ENCODE measurements at places on chromosomes 16 and 17. TPM values are rescaled to one million over a fixed set of nuclear protein-coding genes. Genes with fewer than 3 reads are reported as not detected.
A peak's percentile ranks its signal among the peaks of the same experiment; 100 is the strongest.

DNA sequence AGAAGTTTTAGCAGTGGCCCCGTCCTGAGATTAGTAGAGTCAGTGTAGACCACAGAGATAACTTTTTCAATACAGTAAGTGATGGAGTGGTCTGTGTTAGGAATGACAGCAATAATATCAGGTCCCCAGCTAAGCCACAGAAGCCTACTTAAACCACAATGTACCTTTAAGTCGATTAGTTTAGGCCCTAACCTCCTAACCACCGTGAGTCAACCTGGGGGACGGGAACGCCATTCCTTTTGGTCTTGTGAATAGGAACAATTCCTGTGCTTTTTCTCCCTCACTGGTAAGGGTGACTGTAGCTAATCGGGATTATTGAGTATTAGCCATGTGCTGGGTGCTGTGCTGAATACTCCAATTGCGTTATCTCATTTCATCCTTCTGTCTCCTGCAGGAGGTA, 14.0 kb downstream of the YPEL2 start:
- no peak for DNase-seq

GRCh38 chr17:15086776-15087295, 178.3 kb downstream of the PMP22 start:
- DNase-seq, result no peak

DNA sequence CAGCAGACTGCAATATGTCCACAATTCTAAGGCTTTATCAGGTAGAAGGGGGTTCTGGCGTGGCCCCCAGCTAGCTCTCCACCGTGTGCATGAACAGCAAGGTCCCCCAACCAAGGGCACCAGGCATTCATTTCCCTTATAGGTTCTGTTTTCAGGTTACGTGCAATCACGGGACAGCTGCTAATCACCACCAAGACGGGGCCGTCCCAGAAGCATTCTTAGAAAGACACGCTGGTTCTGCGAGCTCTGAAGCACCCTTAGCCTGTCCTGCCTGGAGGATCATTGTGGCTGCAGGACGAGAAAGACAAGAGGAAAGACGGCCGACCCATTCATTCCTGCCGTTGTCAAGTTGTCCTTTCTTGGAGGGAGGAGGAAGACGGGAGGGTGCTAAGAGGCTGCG, 302.9 kb downstream of the SOX9 start:
- DNase-seq, result no peak

DNA sequence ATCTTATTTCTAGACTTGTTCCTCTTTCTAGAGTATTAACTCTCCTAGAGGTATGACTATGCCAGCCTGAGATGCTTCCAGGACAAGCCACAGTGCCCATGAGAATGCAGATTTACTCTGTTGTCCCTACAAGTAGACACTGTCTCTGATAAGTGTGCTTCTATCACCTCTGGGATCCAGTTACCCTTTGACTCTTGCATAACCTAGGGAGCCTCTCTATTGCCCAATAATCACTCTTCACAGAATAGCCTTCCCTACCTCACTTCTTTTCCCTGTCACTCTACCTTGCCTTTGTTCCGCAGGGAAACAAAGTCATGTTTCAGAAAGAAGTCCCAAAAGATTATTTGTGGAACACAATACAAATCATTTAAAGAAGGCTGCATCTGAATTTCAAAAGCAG, 1.6 kb upstream of the KRT34 start:
- DNase-seq, result no peak

- no peak for DNase-seq
Measured at GRCh38 chr17:56583772-56584171, 9.7 kb upstream of the NOG start.

DNA sequence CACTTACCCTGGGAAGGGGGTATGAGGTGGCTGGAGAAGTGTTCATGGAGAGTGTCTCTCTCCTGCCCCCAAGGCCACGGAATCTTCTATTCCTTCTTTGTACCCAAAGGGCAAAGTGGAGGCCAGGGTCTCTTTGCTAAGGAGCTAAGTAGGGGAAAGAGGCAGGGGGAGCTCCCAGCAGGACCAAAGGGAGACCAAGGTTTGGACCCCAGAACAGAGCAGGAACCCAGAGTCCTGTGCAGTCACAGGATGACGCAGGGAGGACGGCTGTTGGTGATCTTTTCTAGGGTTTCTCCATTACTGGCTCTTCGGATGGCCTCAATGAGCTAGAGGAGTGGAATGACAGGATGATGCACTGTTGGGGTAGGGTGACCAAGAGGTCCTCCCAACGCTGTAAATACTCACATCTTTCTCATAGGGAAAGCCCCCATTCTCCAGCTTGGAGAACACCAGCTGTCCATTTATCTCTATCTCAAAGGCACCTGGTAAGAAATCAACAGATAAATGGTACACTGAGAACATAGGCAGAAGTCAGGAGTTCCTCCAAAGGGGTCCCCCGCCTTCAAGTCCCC, 966 bp downstream of the MIEN1 start:
- peak; percentile 32 for DNase-seq

DNA sequence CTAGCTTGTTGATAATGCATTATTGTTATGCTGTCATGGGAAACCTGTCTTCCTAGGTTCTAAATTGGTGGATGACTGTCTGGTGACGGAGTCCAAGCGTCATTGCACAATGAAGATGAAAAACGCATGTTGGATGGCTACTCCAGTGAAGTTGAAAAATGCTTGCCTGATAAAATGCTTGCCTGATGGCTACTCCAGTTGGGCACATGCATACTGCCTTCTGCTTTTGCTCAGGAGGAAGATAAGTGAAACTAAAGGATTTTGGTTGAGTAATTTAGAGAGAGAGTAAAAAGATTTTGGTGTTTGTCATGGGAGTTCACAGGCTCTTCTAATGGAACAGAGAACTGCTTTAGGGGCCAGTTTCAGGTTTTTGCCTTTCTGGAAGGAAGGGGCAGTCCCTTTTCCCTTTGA, 118.6 kb downstream of the PRKCA start:
- peak; percentile 91 for DNase-seq

Gene USP43
- not detected for total RNA-seq

Gene LLGL2
- total RNA-seq, result not detected

Gene C17orf75
- total RNA-seq, result 11.1 TPM

Gene C17orf50
- total RNA-seq, result not detected
